ENCODE measurements at places on chromosomes 7 and 10.

DNA sequence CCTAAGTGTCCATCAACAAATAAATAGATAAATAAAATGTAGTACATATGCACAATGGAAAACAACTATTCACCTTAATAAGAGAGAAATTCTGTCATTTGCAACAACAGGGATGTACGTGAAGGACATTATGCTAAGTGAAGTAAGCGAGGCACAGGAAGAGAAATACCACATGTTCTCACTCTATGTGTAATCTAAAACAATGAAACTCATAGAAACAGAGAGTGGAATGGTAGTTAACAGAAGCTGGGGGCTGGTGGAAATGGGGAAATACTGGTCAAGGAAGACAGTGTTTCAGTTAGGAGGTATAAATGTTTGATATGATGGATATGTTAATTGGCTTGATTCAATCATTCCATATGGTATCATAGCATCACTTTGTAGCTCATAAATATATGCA is 43.1 kb downstream of the ARL4A start:
- ATAC-seq = peak; percentile 72

DNA sequence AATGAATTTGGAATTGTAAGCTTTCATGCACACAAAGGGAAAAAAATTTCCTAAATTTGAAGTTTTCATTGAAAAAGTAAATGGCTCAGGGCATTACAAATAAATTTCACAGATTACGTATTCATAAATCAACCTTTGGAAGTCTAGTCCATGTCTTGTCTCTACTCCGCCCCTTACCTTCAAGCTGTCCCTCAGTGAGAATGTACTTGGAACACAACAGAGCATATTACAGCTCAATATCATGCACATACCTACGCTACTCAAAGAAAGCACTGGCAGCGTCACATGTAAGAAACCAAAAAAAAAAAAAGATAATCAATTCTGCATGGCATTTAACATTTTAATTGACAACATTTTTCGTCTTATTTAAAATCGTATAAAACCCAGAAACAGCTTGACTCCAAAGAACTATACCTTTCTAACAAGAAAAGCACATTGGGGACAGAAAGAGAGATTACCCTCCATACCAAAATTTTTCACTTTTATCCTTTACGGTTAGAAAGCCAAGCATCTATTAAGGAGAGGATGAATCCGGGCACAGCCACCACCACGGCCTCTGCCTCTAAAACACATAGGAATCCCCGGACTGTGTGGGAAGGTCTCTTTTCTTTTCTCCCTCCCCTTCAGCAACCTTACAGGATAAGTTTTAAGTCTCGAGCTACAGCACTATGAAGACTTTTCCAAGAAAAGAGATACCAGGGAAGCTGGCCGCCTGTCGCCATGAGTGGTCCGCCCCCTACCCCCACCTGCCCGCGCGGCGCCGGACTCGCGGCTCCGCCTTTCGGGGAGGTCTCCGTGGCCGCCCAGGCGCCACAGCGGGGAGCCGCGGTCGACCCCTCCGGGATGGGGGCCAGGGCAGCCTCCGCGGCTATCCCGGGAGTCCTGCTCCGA is 1.1 kb downstream of the JMJD1C start:
- ATAC-seq = peak; percentile 61

GRCh38 chr10:115974816-115975430 is 298.1 kb downstream of the GFRA1 start:
- ATAC-seq = no peak

DNA sequence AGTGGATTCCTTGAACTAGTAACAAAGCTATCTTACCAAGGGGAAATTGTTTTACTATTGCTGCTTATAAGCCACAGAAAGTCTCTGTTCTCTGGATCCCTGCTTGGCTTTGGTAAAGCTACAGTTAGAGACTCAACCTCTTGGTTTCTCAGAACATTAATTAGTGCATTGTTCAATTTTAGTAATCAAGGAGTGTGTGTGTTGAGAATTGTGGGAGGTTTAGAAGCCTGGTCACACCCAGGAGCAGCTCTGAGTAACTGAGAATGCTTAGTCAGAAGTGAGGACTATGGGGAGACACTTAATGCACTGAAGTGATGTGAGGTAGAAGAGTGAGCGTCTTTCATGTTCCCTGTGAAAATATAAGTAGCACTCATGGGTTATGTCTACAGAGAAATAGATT is 8.2 kb upstream of the ACTA2 start:
- ATAC-seq = peak; percentile 97

Data from activated T-helper 17 cell treated with anti-CD3 and anti-CD28 coated beads, Interleukin-2, amount 50 U/mL, for 72 hours (primary cell).